ENCODE measurements at places on chromosomes 7 and 10.

GRCh38 chr10:117503244-117504205 lies 39.0 kb upstream of the EMX2 start:
- DNase-seq, result peak; percentile 20
- H3K36me3 ChIP-seq, result no peaks in the 10 kb centered on the region
- H3K27ac ChIP-seq, result no peak overlapping the region
- no peak overlapping the region for H3K4me3 ChIP-seq
- H3K4me1 ChIP-seq, result no peaks in the 10 kb centered on the region
- H3K27me3 ChIP-seq, result peaks cover 10% of the 10 kb centered on the region

- no peak for DNase-seq
- H3K27ac ChIP-seq, result peak overlapping the region; percentile 42
- no peak overlapping the region for H3K4me3 ChIP-seq
- H3K27me3 ChIP-seq, result no peaks in the 10 kb centered on the region
Observed at GRCh38 chr10:124065382-124066125, 27.8 kb downstream of the CHST15 start.

- H3K4me1 ChIP-seq, result peaks cover 41% of the 10 kb centered on the region
- H3K27ac ChIP-seq, result peak overlapping the region; percentile 68
- no peak for DNase-seq
- no peak overlapping the region for H3K4me3 ChIP-seq
- no peaks in the 10 kb centered on the region for H3K27me3 ChIP-seq
Observed at GRCh38 chr10:110700947-110701616, 56.9 kb downstream of the RBM20 start.

GRCh38 chr10:57955076-57955475 lies 312.6 kb downstream of the IPMK start:
- no peaks in the 10 kb centered on the region for H3K36me3 ChIP-seq
- no peak for DNase-seq
- no peak overlapping the region for H3K4me3 ChIP-seq

DNA sequence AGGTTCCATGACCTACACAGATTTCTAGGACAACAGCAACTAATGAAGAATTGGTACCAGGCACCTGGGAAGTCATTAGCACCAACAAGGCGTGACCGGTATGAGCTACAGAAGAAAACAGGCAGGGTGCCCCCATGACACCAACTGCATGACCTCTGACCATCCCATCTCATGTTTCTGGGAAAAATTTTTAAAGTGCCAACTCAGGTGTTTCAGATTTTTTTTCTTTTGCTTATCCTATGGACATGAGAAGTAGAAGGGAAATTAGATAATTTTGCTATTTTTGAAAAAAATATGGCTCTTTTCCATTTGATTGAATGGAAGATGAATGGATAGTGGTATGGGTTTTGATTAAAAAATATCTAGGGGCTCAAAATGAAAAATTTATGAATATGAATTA lies 154.8 kb downstream of the NRCAM start:
- no peaks in the 10 kb centered on the region for H3K4me1 ChIP-seq
- H3K36me3 ChIP-seq, result no peaks in the 10 kb centered on the region
- no peak overlapping the region for H3K27ac ChIP-seq
- no peaks in the 10 kb centered on the region for H3K27me3 ChIP-seq
- H3K4me3 ChIP-seq, result no peak overlapping the region
